Activated CD4-positive, CD25-positive, alpha-beta regulatory T cell treated with anti-CD3 and anti-CD28 coated beads, Interleukin-2, amount 50 U/mL, for 24 hours (primary cell): ENCODE measurements at places on chromosomes 1 and 21.

DNA sequence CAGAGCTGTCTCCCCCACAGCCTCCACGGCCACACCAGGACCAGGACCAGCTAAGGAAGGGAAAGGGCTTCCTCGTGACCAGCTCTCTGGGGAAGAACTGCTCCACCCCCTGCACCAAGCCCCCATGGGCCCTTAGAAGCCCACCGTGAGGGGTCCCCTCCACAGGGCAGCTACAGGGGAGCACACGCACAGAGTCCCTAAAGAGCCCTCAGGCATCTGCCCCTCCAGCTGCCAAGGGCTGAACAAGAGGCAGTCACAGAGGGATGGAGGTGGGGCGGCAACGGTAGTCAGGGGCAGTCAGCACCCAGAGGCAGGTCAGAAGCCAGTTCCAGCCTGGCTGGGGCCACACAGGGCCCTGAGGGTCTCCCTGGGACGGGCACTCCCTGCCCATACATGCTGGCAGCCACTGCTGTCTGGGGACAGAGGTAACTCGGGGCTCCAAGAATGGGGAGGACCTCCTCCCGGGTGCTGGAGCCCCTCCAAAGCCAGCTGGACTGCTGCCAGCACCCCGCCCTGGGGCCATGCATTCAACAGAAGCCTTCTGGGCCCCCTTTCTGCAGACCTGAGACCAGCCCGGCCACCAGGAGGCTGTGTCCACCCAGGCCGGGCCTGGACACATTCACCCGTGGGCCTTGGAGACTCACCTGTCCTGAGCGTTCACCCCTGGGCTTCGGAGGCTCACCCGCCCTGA, 18.7 kb downstream of the SLC19A1 start:
- no peak for ATAC-seq

DNA sequence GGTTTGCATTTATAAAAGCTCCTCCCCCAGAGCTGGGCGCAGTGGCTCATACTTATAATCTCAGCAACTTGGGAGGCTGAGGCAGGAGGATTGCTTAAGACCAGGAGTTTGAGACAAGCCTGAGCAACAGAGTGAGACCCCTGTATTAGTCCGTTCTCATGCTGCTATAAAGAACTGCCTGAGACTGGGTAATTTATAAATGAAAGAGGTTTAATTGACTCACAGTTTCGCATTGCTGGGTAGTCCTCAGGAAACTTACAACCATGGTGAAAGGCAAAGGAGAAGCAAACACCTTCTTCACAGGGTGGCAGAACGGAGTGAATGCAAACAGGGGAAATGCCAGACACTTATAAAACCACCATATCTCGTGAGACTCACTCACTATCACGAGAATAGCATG, 52.5 kb downstream of the ZNF684 start:
- peak; percentile 17 for ATAC-seq

DNA sequence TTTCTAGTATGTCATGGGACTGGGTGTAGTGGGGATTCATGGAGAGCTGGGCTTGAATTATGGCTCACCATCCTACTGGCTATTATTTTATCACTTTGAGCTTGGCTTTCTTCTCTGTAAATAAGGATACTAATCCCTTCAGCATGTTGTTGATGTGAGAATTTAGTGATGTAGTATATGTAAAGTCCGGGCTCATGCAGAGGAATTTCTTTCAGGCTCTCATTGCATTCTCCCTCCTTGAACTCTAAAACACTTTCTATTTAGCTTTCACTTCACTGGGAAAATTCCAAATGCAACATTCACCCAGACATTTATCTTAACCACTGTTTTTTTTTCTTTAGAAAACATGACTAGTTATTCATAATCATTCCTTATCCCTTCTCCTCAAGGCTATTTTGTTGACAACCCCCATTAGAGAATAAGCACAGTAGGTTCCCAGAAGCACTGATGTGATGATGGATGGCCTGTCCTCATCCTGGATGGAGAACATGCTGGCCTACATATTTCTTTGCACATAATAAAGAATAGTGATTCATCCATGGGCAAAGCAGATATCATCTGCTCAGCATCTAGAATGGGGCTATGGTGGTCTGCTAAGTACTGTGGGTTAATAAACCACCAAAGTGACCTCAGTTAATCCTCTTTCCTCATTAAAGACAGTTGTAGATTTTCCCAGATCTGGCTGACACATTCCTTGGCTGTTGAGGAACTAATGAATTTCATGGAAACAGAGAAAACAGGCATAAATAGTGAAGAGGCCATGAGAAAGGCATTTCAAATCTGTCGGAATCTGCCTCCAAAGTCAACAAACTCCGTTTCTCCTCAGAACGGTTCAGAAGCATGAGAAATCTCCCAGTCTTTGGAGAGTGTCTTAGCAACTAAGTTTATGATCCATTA, 68.0 kb upstream of the CYP2J2 start:
- no peak for ATAC-seq

DNA sequence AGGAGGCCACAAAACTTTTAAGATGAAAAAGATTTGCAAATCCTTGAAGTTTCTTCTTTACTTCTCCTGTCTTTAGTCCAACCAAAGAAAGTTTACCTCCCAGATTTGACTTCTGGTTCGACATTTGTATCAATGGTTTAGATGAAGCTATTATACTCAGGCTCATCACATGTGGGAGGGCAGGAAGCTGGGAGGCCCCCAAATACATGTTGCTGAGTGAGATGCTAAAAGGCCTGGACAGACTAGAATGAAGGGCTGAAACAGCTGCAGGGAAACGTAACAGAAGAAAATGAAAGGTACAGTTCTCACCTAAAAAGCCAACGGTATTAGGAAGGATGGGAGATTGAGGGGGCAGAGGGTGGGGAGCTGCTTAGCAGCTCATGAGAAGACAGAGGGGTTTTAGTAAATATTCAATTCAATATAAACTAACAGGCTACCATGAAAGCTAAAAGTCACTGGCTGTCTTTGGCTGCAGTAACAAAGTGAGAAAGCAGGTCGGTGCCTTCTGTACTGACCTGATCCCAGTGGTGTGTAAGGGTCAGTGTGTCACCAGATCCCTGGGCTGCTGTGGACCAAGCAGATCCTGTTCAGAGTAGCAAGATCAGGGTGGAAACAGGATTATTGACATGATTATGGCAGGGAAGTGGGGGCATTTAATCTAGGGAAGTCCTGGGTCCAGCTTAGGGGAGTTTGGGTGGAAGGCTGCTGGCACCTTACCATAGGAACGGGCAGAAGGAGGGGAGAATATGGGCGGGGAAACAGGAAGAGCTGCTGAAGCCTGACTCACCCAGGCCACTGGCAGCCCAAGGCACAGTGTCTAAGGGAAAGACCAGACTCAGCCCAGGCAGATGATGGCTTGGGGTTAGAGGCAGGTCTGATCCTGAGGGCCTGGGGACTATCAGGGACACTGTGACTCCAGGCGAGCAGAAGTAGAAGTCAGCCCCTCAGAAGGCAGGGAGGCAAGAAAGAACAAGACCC, 60.4 kb downstream of the KCNN3 start:
- ATAC-seq = no peak

DNA sequence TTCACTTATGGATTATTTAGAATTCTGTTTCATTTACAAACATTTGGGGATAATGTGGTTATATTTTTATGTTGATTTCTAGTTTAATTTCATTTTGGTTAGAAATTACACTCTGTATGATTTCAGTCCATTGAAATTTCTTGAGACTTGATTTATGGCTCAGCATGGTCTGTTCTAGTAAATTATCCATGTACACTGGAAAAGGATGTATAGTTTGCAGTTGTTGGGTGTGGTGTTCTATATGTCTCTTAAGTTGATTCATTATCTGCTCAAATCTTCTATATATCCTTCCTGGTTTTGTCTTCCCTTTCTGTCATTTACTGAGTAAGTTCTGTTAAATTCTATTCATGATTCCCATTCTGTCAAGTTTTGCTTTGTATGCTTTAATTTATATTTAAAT, 52.3 kb downstream of the RAP1A start:
- ATAC-seq = no peak

DNA sequence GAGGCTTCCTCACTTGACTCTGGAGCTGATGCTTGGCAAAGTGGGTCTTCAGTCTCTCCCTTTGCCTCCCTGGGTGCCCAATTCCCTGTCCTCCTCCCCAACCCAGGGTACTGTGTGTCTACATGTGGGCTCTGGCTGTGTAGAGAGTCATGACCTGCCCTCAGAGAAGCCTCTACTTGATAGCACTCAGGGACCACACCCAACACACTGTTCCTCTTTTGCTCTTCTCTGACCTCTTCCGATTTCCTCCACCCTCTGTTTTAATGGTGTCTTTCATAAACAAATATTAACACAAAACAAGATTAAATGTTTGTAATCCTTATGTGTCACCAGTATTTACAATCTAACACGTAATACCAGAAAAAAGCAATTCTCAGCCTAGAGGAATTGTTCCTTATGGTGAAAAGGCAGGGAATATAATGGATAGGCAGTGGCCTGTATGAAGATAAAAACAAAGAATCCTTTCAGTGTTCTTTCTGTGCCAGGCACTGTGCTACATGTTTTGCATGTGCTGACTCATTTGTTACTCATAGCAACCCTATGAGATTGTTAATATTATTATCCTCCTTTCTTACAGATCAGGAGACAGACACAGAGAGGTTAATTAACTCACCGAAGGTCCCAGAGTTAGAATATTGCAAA, 58.2 kb downstream of the HSD3B1 start:
- no peak for ATAC-seq

- ATAC-seq = peak; percentile 68
Observed at GRCh38 chr1:207414606-207415108, 39.5 kb upstream of the CR2 start.

DNA sequence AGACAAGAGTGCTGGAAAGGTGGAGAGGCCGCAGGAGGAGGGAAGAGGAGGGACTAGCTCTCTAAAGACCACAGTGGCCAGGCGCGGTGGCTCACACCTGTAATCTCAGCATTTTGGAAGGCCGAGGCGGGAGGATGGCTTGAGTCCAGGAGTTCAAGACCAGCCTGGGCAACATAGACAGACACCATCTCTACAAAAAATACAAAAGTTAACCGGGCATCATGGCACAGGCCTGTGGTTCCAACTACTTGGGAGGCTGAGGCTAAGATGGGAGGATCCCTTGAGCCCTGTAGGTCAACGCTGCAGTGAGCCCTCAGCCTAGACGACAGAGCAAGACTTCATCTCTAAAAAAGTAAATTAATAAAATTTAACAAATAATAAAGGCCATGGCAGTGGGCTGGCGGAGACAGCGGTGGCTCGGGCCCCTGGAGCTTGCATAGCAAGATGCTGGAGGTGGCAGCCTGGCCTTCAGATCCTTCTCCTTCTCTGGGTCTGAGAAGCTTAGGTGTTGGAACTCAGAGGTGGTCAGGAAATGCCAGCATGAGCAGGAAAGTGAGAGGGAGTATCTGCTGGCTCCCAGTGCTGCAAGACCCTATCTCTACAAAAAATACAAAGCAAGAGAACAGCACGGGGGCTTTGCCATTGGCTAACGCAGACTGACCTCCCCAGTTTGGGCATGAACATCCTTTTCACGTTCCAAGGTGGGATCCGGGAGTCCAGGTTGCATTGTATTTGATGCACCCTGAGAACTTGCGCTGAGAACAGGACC, 10.7 kb downstream of the WNT3A start:
- no peak for ATAC-seq

DNA sequence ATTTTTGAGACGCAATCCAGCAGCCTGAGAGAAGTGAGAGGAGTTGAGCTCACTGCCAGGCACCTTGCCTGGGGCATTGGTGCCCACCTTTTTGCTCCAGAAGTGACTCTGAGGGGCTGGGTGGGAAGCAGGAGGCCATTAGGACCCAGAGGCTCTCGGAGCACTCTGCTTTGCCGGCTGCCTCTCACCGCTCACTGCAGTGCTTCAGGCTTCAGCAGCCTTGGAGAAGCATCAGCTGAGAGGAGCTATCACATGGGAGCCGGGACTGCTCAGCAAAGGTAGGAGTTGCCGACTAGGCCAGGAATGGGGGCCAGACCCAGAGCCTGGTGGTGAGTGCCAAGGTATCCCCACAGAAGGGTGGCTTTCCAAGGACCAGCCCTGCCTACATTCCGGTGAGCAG, at the start of gene GPR61:
GPR61 (plus strand) TSS at position 197 of the 400 bp plus-strand sequence. CDS start 3,151 bp downstream, outside the sequence.
- ATAC-seq = no peak

- ATAC-seq = no peak
Observed at GRCh38 chr1:2141025-2141424, 53.5 kb downstream of the FAAP20 start.

DNA sequence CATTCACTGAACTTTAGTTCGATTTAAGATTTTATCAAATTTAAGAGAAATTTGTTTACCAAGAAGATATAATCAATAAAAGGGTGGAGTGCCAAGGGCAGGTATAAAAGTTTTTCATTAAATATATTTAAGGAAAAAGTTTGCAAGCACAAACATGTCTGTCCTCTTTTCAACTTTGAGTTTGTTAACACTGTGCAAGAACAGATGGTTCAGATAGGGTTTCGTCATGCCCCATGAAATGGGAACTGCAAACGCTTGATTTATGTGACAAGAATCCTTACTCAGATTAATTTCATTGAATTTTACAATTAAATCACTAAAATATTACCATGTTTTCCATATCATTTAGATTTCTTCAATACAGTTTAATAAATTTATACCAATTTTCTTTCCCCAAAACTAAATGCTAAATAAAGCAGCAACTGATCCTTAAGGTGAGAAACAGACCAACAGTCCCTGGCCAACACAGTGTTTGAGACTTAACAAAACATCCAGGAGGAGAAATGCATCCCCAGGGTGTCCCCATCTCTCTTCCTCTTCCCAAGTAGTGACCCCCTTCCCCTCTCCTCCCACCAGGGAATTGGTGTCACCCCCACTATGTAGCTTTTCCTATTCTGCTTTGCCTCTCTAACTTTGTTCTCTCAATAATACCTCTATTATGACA, 292.9 kb downstream of the LTN1 start:
- no peak for ATAC-seq

DNA sequence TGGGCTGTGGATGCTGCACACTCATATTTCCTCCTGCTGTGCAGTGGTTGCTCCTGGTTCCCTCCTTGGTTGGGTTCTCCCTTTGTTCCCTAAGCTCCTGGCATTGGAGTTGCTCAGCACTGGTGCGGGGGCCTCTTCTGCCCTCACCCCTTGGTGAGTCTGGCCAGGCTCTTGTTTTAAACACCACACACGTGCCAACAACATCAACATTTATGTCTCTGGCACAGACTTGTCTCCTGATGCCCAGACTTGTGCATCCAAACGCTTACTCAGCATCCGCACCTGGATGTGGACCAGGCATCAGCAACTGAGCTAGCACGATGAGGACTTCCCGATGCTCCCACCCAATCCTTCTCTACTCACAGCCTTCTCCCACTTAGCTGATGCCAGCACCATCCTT, 627.6 kb downstream of the NPHP4 start:
- no peak for ATAC-seq

GRCh38 chr1:32363713-32364112, 1.4 kb downstream of the TSSK3 start:
- no peak for ATAC-seq

- ATAC-seq = no peak
Observed at GRCh38 chr1:183270541-183271141, 84.6 kb downstream of the LAMC2 start.

- no peak for ATAC-seq
Observed at GRCh38 chr1:38612951-38613350, 246.6 kb downstream of the RRAGC start.

GRCh38 chr21:31520561-31521098, 138.9 kb upstream of the SOD1 start:
- no peak for ATAC-seq
